ENCODE measurements at places on chromosomes 6 and 20.

- no peak for DNase-seq
Measured at GRCh38 chr20:39911497-39911896, 777.5 kb downstream of the MAFB start.

GRCh38 chr20:43974695-43975094 is 60.0 kb downstream of the TOX2 start:
- no peak for DNase-seq

- DNase-seq = no peak
Measured at GRCh38 chr6:128114164-128114563, 213.3 kb upstream of the THEMIS start.

DNA sequence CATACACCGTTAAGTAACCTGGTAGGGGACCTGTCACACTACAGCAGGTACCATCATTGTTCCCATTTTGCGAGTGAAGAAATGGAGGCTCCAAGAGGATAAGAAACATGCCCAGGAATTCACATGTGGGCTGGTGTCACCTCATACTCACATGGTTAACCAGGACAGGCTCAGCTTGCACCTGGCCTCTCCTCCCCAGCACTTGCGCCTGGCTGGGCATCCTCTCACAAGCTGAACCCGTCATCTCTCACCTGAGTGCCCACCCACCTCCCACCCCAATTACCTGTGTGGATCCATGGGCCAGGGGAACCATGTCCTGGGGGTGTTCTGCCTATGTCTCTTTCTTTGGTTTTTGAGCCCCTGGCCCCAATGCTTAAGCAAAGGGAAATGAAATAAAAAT is 1.5 kb downstream of the SFTA2 start:
- no peak for DNase-seq

DNA sequence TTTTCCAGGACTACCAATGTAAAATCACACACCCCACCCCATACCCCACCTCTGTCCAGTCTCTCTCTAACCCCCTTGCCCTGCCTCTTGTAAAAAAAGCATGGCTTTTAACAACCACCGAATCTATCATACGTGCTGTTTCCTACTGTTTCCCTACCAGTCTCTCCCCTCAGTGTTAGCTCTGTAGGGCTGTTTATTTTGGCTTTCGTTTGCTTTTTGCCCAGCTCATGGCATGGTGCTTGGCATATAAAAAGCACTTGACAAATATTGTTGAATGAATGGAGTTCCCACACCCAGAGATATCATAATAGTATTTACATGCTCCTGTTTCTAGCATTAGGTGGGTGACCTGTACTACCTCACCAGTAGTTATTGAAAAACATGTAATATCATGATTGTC is 148.2 kb downstream of the OPRM1 start:
- no peak for DNase-seq

DNA sequence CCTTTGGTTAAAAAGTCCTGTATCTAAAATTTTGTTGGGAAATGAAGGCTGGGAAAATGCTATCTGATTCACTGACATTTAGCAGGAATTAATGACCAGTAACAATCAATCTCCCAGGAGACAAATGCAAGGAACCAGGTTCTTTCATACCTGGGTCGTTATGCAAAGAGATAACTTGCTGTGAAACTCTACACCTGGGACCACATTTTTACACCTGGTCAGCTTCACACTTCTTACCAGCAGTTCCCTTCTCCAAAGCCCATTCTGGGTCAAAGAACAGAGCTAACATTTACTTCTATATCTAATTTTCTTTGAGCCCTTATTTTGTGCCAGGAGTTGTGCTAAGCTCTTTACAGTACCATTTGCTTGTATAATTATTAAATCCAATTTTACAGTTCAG is 27.4 kb upstream of the STXBP5 start:
- no peak for DNase-seq

DNA sequence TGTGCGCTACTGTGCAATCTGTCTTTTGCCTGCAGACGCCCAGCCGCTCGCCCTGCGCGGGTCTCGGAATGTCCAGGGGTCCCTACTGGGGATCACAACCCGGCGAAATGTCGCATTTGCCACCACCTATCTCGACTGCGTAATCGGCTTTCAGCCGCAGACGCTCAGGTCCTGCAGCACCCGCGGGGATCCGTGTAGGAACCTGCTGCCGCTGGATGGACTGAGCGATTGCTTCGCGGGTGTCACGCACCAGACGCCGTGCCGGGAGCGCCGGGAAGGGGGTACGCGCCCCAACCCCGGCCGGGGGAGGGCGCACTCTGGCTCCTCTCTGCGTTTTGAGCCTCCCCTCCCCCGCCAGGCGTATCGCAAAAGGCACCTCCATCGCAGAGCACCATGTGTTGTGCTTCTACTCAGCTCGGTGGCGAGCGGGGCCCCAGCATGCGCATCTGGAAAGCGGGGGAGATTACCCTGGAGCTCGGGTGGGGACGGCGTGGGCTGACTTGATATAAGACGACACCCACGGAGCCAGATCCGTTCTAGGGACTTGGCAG is 747 bp upstream of the PTPRA start:
- peak; percentile 66 for DNase-seq

DNA sequence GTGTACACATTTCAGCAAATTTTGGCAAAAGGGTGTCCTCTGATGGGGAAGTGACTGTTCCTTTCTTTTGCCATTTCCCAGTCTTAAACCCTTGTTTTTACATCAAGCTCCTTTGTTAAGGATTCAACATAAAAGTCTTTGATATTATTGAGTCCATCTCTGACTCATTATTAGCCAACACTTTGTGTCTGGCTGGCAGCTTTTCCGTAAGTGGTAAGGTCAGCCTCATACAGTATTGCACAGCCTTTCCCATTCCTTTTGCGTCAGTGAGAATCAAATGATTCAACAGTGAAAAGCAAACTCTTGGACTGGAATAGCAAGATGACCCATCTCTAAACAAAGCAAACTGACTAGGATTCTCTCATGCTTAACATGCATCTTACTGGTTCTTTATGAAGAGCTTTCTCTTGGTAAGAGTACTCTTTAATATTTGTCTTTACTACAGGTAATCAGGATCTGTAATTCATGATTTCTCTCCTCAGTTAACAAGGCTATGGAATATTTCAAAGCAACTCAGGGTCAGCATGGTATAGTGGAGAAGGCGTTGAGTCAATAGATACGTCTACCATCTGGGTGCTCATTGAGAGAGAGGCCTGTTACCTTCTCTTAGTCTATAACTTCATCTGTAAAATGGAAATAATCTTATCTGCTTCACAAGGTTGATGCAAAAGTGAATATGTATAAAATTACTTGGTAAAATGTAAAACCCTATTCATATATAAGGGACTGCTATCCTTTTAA is 183.6 kb downstream of the PRL start:
- no peak for DNase-seq

- DNase-seq = no peak
Measured at GRCh38 chr6:148934539-148934938, 187.7 kb downstream of the UST start.

DNA sequence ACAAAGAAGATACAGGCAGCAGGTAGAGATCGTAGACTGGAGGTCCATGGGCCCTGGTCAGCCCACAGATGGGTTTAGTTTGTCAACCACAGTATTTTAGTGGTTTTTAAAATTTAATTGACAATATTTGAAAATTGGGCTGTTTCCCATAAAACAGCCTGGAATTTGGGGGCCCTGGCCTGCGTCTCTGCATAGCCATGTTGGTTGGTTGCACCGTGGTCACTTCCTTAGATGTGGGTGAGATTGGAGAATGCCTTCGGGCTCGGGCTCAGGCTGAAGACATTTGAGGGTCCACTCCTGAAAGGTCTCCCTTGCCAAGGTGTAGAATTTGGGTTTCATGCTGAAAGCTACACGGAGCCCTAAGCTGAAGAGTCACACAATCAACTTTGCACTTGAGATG is 7.7 kb downstream of the DUSP22 start:
- DNase-seq = no peak

- no peak for DNase-seq
Measured at GRCh38 chr20:43911066-43911465, 3.6 kb upstream of the TOX2 start.

GRCh38 chr20:50058662-50059402 is 54.1 kb downstream of the UBE2V1 start:
- DNase-seq = no peak

GRCh38 chr6:27237089-27237803 is 10.3 kb upstream of the PRSS16 start:
- DNase-seq = peak; percentile 73

- no peak for DNase-seq
Measured at GRCh38 chr6:16279243-16279642, 40.9 kb downstream of the GMPR start.

GRCh38 chr6:143236151-143236798 is 175.6 kb downstream of the AIG1 start:
- DNase-seq = peak; percentile 38

- peak; percentile 98 for DNase-seq
Measured at GRCh38 chr6:43246301-43247113, 3.2 kb downstream of the TTBK1 start.

GRCh38 chr6:34580707-34581560 is 24.8 kb upstream of the SPDEF start:
- DNase-seq = no peak

- no peak for DNase-seq
Measured at GRCh38 chr20:44851545-44851944, 34.0 kb upstream of the YWHAB start.

- no peak for DNase-seq
Measured at GRCh38 chr20:3724356-3724755, 8.1 kb upstream of the HSPA12B start.

GRCh38 chr6:154404791-154405400 is 48.3 kb upstream of the IPCEF1 start:
- no peak for DNase-seq

GRCh38 chr20:36454698-36455427 is 86.5 kb upstream of the MYL9 start:
- DNase-seq = peak; percentile 57

DNA sequence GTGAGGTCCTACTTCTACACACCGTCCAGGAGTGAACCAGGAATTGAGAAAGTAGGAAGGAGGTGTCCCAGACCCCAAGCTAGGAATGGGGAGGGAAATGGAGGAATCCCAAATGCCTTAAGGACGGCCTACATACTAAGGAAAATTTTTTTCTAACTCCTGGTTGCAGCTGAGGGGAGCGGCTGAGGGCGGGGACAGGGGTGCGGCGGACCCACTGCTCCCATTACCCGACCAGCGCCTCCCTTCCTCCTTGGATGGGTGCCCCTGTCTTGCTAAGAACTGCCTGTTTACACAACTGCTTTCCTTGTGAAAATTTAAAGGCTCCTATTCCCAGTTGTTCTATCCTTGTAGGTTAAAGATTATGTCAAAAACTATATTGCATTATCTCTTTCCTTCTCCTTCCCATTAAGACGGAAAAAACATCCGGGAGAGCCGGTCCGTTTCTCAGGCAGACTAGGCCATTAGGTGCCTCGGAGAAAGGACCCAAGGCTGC is 699 bp upstream of the HSPA1B start:
- peak; percentile 76 for DNase-seq

DNA sequence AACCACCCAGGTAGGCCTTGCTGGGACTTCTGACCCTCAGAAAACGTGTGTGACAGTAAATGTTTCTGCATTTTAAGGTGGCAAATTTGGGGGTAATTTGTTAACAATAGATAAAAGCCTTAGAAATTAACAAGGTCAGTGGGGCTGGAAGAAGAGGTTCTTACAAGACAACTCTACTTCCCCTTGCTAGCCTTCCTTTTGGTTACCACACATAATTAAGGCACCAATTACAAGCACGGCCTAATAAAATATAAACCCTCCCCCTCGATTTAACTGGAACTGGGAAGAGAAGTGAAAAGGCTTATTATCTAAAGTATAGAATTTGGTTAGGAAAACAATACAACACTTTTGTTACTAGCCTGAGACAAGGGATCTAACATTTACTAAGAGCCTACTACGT is 38.8 kb downstream of the ELOVL5 start:
- DNase-seq = no peak

GRCh38 chr6:106168097-106168888 is 82.2 kb downstream of the PRDM1 start:
- DNase-seq = no peak

- no peak for DNase-seq
Measured at GRCh38 chr6:51513891-51514747, 573.3 kb downstream of the PKHD1 start.

DNA sequence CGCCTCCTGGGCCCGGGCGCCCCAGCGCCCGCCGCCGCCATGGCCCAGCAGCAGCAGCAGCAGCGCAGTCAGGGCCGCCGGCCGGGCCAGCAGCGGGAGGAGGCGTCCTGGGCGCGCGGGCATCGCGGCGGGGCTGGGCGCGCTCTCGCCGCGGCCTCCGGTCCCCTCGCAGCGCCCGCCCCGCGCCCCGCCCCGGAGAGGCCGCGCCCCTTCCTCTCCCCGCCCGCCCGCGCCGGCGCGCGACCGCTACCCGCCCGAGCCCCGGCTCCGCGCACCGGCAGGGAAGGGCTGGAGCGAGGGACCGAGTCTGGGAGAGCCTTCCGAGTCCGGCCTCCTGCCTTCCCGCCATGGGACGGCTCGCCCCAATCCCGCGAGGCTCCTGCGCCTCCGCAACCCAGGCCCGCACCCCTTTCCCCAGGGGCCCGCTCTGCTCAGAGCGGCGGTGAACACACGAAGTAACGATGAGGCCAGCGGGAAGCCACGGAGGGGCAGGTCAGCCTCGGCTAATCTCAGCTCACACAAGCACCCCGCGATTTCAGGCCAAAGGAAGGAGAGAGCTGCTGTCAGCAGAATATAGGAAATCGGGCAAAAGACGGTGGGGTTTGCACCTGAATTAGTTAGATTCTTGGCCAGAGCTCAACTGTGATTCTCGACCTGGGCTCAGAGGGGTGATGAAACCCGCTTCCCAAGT is at the start of gene TXNDC5:
Gene TXNDC5 (minus strand): TSS at position 135 of the 691 bp plus-strand sequence. CDS start 12 bp downstream, at position 123.
- peak; percentile 67 for DNase-seq

DNA sequence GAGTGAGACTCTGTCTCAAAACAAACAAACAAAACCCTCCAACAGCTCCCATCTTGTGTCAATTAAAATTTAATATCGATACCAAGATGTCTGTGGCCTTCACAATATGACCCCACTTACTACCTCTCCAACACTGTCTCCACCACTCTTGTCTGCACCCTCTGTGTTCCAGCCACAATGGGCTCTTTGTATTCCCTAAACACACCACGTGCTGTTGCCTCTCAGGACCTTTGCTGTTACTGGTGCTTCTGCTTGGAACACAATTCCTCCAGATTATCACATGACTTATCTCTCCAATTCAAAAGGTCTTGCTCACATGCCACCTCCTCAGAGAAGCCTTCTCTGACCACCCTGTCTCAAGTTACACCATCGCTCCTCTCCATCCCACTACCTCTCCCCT is 6.0 kb upstream of the HCK start:
- DNase-seq = no peak

- DNase-seq = no peak
Measured at GRCh38 chr6:126361832-126362440, 22.0 kb downstream of the CENPW start.

GRCh38 chr6:11869672-11870340 is 91.2 kb upstream of the ADTRP start:
- no peak for DNase-seq

GRCh38 chr20:9051508-9051907 is 17.4 kb upstream of the PLCB4 start:
- no peak for DNase-seq

All from H9 (cell line).